Right atrium auricular region (tissue), 2 donors: ENCODE measurements at places on chromosomes 5 and 9.

DNA sequence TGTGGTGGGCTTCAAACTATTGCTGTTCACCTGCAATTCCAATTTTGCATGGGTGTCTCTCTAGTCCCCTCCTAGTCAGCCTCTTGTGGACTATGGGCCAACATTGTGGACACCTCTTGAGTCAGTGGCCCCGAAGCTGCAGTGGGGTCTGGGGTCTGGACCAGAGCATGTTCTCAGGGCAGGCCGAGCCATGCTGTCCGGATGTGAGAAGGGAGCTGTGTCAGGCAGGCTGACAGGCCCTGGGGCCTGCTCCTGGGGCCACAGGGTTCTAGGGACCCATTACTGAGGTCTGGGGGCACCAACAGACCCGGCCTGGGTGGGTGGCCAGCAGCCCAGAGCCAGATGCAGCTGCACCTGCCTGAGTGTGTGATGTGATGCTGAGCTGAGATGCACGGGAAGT is 16.5 kb upstream of the IRX4 start:
- no peak overlapping the region for H3K4me3 ChIP-seq
- H3K36me3 ChIP-seq, result no peaks in the 10 kb centered on the region
- no peak overlapping the region for H3K27ac ChIP-seq
- no peaks in the 10 kb centered on the region for H3K4me1 ChIP-seq

DNA sequence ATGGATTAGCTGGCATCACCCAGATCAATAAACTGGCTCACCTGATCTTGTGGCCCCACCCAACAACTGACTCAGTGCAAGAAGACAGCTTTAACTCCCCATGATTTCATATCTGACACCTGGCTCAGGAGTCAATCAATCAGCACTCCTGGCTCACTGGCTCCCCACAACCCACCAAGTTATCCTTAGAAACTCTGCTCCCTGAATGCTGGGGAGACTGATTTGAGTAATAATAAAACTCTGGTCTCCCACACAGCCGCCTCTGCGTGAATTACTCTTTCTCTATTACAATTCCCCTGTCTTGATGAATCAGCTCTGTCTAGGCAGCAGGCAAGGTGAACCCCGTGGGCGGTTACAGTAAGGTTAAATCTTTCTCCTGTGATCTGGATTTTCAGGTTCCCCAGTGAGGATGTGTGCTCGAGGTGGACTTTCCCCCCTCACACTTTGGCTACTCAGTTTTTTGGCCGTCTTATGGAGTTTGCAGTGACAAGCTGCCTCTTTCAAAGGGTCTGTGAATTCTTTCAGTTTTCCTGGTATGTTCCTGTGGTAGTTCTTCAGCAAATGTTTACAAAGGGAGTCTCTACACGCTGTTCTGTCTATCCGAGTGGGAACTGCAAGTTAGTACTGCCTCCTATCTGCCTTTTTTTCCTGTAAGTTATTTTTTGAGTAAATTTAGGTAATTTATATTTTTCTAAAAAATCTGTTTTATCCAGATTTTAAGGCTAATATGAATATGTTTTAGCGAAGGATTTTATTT is 500.2 kb upstream of the NUDT12 start:
- H3K4me3 ChIP-seq, result no peak overlapping the region
- no peaks in the 10 kb centered on the region for H3K27me3 ChIP-seq
- no peaks in the 10 kb centered on the region for H3K4me1 ChIP-seq
- H3K27ac ChIP-seq, result no peak overlapping the region
- H3K36me3 ChIP-seq, result no peaks in the 10 kb centered on the region

- no peak overlapping the region for H3K4me3 ChIP-seq
- no peaks in the 10 kb centered on the region for H3K4me1 ChIP-seq
- no peaks in the 10 kb centered on the region for H3K36me3 ChIP-seq
- H3K27me3 ChIP-seq, result no peaks in the 10 kb centered on the region
- H3K27ac ChIP-seq, result no peak overlapping the region
Observed at GRCh38 chr5:160152287-160152686, 33.0 kb upstream of the PWWP2A start.

DNA sequence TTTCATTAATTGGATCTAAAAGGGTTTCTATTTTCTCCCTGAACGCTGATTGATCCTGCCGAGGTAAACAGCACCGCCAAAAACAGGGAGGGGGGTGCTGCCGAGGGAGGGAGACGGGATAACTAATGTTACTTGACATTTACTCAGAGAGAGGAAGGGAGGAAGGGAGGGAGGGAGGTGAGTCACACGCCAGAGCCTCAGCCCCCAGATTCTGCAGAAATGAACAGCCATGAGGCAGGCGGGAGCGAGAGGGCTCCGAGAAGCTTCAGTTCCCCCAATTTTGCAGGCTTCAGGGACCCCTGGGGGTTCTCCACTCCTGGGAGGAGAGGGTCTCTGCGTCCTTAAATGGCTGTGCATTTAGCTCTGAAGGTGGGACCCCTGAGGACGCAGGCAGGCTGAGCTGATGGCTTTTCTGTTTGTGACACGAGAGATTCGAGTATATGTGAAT is 59.1 kb upstream of the IER5L start:
- no peaks in the 10 kb centered on the region for H3K27me3 ChIP-seq
- no peak for DNase-seq
- peaks cover 10% of the 10 kb centered on the region for H3K4me1 ChIP-seq
- H3K4me3 ChIP-seq, result no peak overlapping the region
- no peak overlapping the region for H3K27ac ChIP-seq
- no peaks in the 10 kb centered on the region for H3K36me3 ChIP-seq

- peak overlapping the region; percentile 12 for H3K27ac ChIP-seq
- peaks cover 18% of the 10 kb centered on the region for H3K4me1 ChIP-seq
- no peaks in the 10 kb centered on the region for H3K27me3 ChIP-seq
- DNase-seq, result no peak
- peaks cover 74% of the 10 kb centered on the region for H3K36me3 ChIP-seq
Observed at GRCh38 chr9:98009936-98010335, 26.8 kb downstream of the ANP32B start.

DNA sequence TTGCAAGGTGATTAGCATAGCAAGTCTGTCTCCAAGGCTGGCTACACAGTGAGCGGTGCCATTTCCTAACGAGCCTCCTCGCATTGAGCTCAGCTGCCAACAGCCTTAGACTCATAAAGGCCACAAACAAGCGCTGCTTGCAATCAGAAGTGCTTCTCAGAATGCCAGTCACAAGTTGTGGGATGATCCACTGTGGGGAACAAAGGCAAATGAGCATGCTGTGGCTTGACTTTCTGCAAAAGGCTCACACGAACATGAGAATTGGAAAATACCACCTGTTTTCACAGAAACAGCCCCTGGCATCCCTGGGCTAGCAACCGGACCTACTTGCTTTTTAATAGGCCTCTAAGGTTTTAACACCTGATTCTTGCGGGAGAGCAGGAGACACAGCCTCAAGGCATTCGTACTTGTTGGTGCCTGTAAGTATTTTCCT is 215.5 kb downstream of the FANCC start:
- no peaks in the 10 kb centered on the region for H3K27me3 ChIP-seq
- peak overlapping the region; percentile 47 for H3K27ac ChIP-seq
- peaks cover 41% of the 10 kb centered on the region for H3K36me3 ChIP-seq
- no peak overlapping the region for H3K4me3 ChIP-seq
- no peak for DNase-seq
- H3K4me1 ChIP-seq, result peaks cover 82% of the 10 kb centered on the region
